ENCODE measurements at places on chromosomes 1 and 21.

DNA sequence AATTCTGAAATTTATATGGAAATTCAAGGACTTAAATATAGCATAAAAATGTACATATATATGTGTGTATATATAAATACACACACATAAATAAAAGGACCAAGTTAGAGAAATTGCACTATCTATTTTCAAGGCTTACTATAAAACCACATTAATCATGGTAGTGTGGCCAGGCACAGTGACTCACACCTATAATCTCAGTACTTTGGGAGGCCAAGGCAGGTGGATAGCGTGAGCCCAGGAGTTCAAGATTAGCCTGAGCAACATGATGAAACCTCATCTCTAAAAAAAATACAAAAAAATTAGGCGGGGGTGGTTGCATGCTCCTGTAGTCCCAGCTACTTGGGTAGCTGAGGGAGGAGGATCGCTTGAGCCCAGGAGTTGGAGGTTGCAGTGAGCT is 171.4 kb upstream of the GORAB start:
- no peak for DNase-seq

- DNase-seq, result no peak
Observed at GRCh38 chr1:225242611-225243010, 185.2 kb downstream of the LBR start.

GRCh38 chr1:9062846-9063245 is 6.6 kb downstream of the SLC2A5 start:
- no peak for DNase-seq

DNA sequence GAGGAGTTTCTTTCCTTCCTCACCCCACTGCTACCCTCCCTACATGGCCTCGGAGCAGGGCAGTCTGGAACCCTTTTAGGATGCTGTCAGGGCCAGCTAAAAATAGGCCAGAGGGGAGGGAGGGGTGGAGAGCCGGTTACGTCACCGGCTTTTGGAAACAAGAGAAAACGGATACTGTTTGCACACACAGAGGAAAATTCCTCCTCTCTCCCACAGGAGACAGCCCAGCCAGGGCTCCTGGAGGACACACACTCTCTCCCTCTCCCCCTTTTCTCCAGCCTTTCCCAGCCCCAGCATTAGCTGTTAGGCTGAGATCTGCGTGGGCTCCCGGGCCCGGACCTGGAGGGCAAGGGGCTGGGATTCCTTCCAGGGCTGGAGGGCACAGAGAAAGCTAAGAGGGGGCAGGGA is 20.0 kb upstream of the ALDH4A1 start:
- peak; percentile 66 for DNase-seq
